Activated CD4-positive, alpha-beta memory T cell treated with anti-CD3 and anti-CD28 coated beads for 36 hours (primary cell): ENCODE measurements at places on chromosomes 4 and X. TPM values are rescaled to one million over a fixed set of nuclear protein-coding genes. Genes with fewer than 3 reads are reported as not detected.

DNA sequence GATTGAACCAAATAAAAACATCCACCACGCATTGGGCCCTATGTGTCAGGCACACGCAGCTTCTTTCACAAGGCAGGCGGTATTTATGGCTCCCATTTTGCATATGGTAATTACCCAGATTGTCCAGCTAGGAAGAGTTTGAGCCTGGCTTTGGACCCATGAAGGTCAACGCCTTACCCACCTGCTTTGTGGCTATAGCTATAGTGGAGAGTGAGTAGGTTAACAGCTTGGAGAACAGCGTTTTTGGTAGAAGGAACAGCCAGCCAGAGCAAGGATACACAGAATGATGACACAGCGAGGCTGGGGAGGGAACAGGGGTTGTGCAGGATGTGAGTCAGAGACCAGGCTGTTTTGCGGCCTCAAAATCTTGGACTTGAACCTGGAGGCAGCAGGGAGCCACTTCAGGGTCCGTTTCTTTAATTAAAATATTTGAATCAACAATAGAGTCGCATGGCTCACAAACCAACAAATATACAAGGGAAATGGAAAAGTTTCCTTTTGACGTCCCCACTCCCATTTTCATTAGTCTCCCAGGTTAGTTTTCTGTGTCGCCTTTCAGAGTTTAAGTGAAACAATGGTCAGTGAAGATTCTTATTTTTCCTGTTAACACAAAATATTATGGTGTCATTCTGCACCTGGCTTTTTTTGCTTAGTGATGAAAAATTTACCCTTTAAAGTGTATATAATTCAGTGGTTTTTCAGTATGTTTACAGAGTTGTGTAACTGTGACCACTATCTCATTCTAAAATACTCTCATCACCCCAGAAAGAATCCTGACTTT is 118.2 kb upstream of the STX18 start:
- no peak for DNase-seq

GRCh38 chrX:47448165-47448806 is 34.7 kb downstream of the ZNF41 start:
- DNase-seq = no peak

Gene S100P
- 19.3 TPM for total RNA-seq

Gene BEND4
- total RNA-seq = 0.19 TPM
